ENCODE measurements at places on chromosomes 2 and 18. TPM values are rescaled to one million over a fixed set of nuclear protein-coding genes. Genes with fewer than 3 reads are reported as not detected.

MBD1 gene
- total RNA-seq, result 66.4 TPM

HK2 gene
- total RNA-seq, result 423 TPM

FBXO36 gene
- 2.3 TPM for total RNA-seq

SAP130 gene
- 26.2 TPM for total RNA-seq

MEMO1 gene
- total RNA-seq, result 29.1 TPM

DYSF gene
- total RNA-seq, result 2.4 TPM

GAREM2 gene
- total RNA-seq, result 2.7 TPM

PDE1A gene
- total RNA-seq, result 4.0 TPM

SH3RF3 gene
- total RNA-seq, result 1.3 TPM

DUSP19 gene
- total RNA-seq, result 1.0 TPM

ACOXL gene
- total RNA-seq, result 0.42 TPM

HSBP1L1 gene
- total RNA-seq, result 42.4 TPM

MARCO gene
- total RNA-seq, result 3.2 TPM

ONECUT2 gene
- total RNA-seq, result 0.31 TPM

CRYBA2 gene
- 6.9 TPM for total RNA-seq

TNS1 gene
- 27.8 TPM for total RNA-seq

Data from left colon (tissue), 2 donors.